Activated CD8-positive, alpha-beta memory T cell treated with anti-CD3 and anti-CD28 coated beads, Interleukin-2, amount 10 ng/mL, durations not matched to agents 7 days and 5 days (primary cell): ENCODE measurements at places on chromosomes 5 and 9. TPM values are rescaled to one million over a fixed set of nuclear protein-coding genes. Genes with fewer than 3 reads are reported as not detected.

RFK gene
- total RNA-seq: 19.0 TPM

WNT8A gene
- total RNA-seq: not detected

CAAP1 gene
- total RNA-seq: 18.1 TPM

SHC3 gene
- total RNA-seq: not detected

RAPGEF1 gene
- total RNA-seq: 215 TPM

ABLIM3 gene
- total RNA-seq: not detected

TLE1 gene
- 0.41 TPM for total RNA-seq

ROR2 gene
- 3.0 TPM for total RNA-seq

HCN1 gene
- not detected for total RNA-seq

MARVELD2 gene
- total RNA-seq: 0.26 TPM

OLFML2A gene
- not detected for total RNA-seq

C9orf50 gene
- total RNA-seq: not detected

CERCAM gene
- total RNA-seq: 5.2 TPM

MAMDC2 gene
- total RNA-seq: 0.12 TPM

BHMT2 gene
- not detected for total RNA-seq

LCN10 gene
- not detected for total RNA-seq

PCDHGC4 gene
- total RNA-seq: not detected

SAXO1 gene
- 0.12 TPM for total RNA-seq

MED7 gene
- 17.0 TPM for total RNA-seq

NIM1K gene
- 0.50 TPM for total RNA-seq

CDO1 gene
- total RNA-seq: 0.30 TPM

LRRC19 gene
- total RNA-seq: not detected

OBP2B gene
- total RNA-seq: not detected

GABRA6 gene
- not detected for total RNA-seq

TMEM252 gene
- not detected for total RNA-seq

PCSK5 gene
- total RNA-seq: 1.1 TPM

LCN15 gene
- not detected for total RNA-seq

SLC6A3 gene
- total RNA-seq: 0.07 TPM

NR2F1 gene
- not detected for total RNA-seq
